ENCODE measurements at places on chromosomes 3 and 15.

DNA sequence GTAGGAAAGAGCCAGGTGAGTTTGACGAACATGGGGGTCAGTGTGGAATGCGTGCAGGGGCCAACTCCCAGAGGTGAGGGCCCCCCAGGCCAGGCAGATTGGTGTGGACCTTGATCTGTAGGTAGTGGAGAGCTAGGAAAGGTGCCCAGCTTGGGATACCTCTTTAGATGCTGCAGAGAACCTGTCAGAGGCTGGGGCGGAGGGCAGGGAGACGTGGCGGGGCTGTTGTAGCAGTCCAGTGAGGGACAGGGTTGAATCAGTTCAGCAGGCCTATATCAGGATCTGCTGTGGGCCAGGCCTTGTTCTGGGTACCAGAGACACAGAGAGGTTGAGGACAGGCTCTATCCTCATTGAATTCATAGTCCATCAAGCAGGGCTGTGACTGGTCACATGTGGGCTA, 8.6 kb downstream of the SNX33 start:
- DNase-seq, result no peak

DNA sequence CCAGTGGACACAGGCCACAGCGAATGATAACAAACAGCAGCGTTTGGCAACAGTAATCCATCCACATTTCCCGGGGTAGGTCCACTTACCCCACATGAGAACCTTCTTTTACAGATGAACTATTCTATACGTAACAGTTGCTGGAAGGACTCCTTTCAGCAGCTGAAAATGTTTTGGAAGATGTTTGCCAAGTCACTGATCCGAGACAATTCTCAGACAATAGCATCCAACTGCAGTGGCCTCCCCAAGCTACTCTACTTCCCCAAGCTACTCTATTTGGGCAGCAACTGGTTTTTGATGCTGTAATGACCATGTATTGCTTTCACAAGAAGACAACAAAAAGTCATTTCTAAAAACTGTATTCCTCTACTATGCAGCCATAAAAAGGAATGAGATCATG, 87.5 kb downstream of the ADAMTS17 start:
- DNase-seq, result no peak

DNA sequence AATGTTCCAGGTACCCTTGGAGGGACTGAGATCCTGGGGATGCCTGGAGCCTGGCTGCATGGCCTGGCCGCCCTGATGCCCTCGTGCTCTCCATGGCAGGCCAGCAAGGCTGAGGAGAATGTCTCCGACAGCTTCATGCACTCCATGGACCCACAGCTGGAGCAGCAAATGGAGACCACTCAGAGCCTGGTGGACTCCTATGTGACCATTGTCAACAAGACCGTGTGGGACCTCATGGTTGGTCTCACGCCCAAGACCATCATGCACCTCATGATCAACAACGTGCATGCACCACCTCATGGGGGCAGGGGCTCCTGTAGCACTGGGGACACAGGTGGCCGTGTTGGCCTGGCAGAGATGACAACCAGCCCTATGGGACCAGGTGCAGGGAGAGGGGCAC, 19.7 kb downstream of the GOLGA6A start:
- DNase-seq, result peak; percentile 66

GRCh38 chr3:100518983-100519382, 26.6 kb downstream of the TMEM45A start:
- DNase-seq, result no peak

DNA sequence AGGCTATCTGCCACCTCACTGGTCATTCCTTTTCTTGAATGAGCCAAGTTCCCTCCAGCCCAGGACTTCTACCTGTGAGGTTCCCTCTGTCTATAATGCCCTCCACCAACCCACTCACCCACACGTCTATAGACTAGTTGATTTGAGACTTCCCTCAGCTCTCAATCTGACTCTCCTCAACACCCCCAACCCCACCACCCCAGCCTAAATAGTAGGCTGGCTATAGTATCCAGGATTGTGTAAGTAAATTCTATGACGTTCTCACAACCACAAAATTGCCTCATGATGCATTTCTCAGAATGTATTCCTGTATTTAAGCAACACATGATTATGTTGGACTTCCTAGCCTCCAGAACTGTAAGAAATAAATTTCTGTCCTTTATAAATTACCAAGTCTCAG, 2.2 kb downstream of the PLSCR1 start:
- DNase-seq, result no peak

All from coronary artery (tissue), 2 donors.